Stimulated activated CD4-positive, alpha-beta T cell treated with anti-CD3 and anti-CD28 coated beads, Interleukin-1b, Interleukin-23, amount 100 ng/mL, for 48 hours (primary cell): ENCODE measurements at places on chromosomes 2 and 18.

- DNase-seq = no peak
These were observed 134.9 kb downstream of the PTH2R start for GRCh38 chr2:208541461-208541988.

- no peak for DNase-seq
These were observed 7.4 kb downstream of the CYRIA start for GRCh38 chr2:16658076-16658739.

- no peak for DNase-seq
These were observed 309.6 kb upstream of the CNTNAP5 start for GRCh38 chr2:123715467-123715982.

GRCh38 chr18:62664414-62664813 lies 50.9 kb upstream of the PHLPP1 start:
- DNase-seq = no peak

DNA sequence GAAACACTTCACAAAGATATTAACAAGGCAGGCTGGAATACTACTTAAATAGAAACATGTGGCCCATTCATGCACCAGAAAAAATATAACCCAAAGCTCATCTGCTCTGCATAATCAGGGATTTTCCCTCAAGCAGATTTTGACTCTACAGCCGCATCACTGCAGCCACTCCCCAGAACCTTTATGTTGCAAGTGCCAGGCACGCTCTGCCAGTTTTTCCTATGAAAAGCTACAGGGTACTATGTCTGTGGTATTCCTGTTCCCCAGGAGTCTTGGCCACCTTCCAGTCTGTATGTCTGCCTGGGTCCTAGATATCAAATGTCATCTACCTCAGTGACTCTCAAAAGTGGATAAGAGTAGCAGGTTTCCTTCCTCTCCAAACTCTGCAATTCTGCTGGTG lies 3.8 kb downstream of the COA5 start:
- DNase-seq = no peak

DNA sequence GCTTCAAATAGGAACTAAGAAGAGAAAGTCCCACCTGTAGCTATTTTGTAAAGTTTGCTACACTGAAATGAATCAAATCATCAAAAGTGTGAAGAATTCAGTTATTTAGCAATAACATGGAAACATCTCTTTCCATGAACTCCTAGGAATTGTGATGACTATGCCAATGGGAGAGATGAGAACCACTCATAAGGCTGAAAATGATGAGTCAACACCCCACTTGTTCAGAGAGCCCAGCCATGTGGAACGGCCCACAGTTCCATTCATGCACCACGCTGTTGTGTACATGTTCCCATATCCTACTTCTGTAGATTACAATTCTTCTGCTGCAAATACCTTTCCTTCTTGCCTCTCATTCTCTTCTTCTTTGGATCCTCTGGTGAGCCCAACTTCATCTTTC lies 645.5 kb upstream of the ID2 start:
- no peak for DNase-seq

GRCh38 chr2:128354161-128354560 lies 35.5 kb upstream of the HS6ST1 start:
- DNase-seq = no peak

DNA sequence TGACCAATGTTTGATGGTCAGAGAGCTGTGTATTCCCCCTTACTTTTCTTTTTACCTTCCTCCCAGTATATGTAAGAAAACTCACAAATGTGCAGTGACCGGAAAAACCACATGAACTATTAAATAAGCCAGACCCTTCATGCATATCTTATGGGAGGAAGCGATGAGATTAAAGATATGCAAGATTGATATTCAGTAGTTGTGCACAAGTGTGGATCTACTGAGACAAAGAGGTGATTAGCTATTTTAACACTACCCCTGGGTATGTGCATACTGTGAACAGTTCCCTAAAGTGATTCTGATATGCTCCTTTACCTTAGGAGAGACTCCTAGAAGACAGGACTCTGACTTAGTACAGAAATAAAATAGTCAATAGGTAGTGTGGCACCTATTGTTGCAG lies 328.3 kb downstream of the EPHA4 start:
- no peak for DNase-seq

DNA sequence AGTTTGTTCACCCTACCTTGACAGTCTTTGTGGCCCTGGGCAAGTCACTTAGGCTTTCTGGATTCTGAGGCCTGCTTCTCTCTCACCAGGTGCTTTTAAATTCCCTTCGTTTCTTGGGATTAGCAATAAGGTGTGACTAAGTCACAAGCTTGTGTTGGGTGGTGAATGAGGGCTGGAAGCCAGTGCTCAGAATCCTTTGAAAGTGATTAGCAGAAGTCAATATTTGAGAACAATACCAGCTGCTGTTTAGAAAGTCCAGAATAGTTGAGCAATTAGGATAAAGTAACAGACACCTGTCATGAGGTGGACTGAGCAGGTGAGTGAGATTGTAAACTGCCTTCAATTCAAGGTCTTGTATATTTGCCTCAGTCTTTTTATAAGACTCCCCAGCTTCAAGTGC lies 19.3 kb upstream of the MGAT5 start:
- no peak for DNase-seq

GRCh38 chr2:231663458-231664212 lies 44.7 kb upstream of the PTMA start:
- DNase-seq = no peak

DNA sequence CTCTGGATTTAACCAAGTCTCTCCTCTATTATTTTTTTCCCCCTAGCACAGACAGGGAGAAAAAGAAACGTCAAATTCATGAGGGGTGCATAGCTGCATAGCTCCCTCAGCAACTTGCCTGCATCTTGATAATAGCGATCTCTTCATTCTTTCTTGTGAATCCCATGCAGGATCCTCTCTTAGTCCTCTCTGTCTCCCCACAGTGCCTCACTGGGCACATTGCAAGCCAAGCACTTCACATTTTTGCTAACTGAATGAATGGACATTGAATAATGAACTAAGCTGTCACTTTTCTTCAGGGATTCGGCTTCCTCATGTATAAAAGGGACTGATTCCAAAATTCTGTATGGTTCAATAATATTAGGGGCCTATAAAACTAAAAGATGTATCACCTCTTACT lies 2.9 kb upstream of the EPB41L3 start:
- DNase-seq = no peak

DNA sequence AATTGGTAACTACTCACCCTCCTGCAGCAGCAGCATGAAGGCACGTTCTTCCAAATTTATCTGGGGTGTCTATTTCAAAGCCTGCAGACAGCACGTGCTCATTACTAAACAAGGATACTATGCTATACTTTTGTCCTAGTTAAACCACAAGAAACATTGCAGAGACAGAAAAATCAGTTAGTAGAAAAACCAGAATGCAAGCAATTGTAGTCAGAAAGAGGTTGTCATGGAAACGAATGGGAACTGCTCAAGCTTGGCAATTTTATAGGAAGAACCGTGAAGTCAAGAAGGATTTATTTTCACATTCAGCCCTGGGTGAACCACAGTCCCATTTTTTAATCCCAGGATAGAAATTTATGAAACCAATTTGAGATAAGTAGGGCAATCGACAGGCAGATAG lies 162.2 kb upstream of the PGAP1 start:
- DNase-seq = no peak

- no peak for DNase-seq
These were observed 82.0 kb downstream of the DCDC2C start for GRCh38 chr2:3785220-3785889.

DNA sequence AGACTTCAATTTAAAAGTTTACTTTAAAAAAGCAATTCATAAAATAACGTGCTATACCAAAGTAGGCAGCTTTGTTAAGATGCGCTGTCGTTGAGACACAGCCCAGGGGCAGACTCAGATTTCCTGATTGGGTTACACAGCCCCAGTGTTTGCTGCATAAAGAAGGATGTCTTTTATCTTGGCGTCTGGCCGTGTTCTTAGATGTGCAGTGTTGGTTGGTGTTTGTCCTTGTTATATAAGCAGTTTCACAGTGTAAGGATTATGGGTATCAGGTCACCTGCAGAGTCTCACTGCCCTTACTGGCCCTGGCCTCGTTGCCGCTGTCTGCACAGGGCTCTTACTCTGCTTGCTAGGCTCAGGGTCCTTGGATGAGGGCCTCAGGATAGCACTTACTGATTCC lies 108.5 kb downstream of the WDSUB1 start:
- DNase-seq = no peak

DNA sequence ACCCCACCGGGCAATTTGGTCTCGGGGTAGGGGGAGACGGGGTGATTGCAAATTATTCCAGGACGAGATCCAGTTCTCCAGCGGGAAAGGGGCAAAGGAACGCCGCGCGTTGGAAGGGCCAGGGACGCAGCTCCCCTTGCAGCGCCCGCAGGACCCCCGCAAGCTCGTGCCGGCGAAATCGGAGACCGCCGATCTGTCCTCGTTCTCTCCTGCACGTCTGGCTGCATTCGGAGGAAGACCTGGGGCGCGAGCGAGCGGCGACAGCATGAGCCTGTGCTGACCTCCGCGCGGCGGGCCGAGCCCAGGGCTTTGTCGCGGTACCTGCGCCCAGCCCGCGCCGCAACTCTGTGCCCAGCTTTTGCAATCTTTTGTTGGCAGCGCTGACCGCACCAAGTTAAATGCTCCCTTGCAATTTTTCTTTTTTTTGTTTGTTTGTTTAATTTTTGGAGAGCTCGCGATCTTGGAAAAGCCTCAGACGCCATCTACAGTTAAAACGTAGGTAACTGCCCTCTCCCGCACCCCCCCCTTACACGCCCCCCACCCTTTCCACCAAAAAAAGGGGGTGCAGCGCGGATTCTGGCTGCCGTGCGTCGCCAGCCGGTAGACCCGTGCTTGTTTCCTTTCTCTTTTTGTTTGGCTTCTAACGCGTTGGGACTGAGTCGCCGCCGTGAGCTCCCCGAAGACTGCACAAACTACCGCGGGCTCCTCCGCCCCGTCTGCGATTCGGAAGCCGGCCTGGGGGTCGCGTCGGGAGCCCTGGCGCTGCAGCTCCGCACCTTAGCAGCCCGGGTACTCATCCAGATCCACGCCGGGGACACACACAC lies 667 bp downstream of the TRIB2 start:
- DNase-seq = peak; percentile 39

DNA sequence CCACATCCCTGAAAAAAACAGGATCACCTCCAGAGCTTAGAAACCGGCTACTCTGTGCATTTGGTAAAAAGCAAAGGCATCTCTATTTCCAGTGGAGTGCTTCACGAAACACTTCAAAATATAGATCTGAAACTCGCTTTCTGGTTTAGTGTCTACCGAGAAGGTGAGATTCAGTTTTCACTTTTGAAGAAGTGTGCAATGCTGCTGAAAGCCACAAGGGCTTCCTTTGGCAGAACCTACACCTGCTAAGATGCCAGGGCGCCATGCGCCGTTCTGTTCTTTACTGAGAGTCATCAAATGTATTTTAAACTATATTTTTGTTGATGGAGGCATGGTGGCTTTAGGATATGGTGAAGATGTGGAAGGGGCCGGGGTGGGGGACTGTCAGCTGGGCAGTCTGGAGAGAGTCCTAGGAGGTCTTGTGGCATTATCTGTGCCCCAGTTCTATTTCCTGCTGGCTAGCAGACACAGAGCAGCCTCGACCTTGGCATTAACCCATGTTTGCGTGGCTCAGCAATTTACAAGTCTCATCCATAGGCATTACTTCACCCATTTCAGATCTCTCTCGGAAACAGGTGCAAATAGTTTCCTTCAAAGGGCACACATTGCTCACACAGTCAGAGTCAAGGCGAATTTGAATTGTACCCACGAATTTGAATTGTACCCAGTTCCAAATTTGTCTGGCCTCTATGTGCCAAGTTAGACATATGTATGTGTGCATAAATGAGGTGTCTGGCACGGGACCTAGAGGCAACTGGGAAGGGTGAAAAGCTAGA lies 46.7 kb upstream of the KCNF1 start:
- DNase-seq = peak; percentile 16

DNA sequence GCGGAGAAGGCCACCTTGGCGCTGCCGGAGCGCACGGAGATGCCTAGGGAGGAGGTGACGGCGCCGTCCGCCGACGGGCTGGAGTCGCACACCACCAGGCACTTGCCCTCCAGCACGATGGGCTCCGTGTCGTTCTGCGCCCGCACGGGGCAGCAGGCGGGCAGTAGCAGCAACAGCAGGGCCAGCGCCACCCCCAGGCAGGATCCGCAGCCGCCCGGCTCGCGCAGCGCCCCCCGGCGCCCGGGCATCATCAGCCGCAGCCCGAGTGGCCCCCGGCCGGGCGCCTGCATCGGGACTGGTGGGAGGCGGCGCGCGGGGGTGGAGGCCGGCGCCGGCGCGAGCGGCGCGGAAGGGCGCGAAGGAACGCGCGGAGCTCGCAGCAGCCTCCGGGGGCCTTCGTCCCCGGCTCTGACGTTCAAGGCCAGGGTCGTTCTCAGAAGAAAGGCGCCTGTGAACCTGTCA lies 2.2 kb downstream of the CBLN2 start:
- DNase-seq = no peak

- DNase-seq = no peak
These were observed 107.5 kb downstream of the FAM210A start for GRCh38 chr18:13618760-13619438.

- no peak for DNase-seq
These were observed 105.6 kb downstream of the PRPF40A start for GRCh38 chr2:152611458-152612231.

DNA sequence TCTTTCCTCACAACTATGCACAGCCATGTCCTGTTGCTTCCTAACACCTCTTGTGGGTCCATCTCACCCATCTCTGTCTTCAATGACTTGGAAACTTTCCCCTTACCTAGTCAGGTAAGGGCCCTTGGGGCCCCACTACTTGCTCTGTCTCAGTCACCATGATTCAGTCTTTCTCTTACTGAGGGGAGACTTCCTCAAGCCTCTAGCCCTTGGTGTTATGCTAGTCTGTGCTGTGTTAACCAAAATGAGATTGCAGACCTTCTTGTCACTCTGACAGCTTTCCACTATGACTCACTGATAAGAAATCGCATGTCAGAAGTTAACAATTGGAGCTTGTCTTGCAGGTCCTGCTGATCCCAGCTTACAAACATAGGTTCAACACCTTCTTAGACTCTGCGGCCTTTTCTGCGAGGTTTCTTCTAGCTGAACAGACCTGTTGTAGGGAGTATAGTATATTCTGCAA lies 65.3 kb downstream of the WDR75 start:
- DNase-seq = peak; percentile 34

- no peak for DNase-seq
These were observed 49.2 kb downstream of the DNER start for GRCh38 chr2:229665158-229665557.

GRCh38 chr2:219298759-219299371 lies 10.3 kb downstream of the PTPRN start:
- DNase-seq = peak; percentile 87

DNA sequence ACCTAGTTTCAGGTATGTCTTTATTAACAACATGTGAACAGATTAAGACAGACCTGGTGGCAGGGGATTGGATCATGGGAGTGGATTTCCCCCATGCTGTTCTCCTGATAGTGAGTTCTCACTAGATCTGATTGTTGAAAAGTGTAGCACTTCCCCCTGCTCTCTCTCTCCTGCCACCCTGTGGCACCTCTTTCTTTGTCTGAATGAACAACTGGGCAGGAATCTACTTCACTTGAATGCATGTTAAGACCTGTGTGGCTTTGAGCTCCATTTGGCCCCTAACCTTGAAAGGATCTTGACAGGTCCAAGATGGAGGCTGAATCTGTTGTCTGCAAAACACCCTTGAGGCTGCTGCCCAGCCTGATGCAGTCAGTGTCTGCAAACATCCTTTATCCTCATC lies 194.4 kb downstream of the RNF144A start:
- no peak for DNase-seq
